ENCODE measurements at places on chromosomes 16 and 17. TPM values are rescaled to one million over a fixed set of nuclear protein-coding genes. Genes with fewer than 3 reads are reported as not detected.

Gene KRTAP4-4
- total RNA-seq = not detected

Gene PDILT
- total RNA-seq = not detected

Gene ARL16
- total RNA-seq = 18.6 TPM

Gene SMTNL2
- not detected for total RNA-seq

Gene NEK8
- total RNA-seq = 10.1 TPM

Gene TBC1D3H
- total RNA-seq = not detected

- no peaks in the 10 kb centered on the region for H3K36me3 ChIP-seq
- no peaks in the 10 kb centered on the region for H3K4me1 ChIP-seq
- DNase-seq = no peak
- H3K4me3 ChIP-seq = no peak overlapping the region
Measured at GRCh38 chr17:20289984-20290383, 177.4 kb downstream of the LGALS9B start.

DNA sequence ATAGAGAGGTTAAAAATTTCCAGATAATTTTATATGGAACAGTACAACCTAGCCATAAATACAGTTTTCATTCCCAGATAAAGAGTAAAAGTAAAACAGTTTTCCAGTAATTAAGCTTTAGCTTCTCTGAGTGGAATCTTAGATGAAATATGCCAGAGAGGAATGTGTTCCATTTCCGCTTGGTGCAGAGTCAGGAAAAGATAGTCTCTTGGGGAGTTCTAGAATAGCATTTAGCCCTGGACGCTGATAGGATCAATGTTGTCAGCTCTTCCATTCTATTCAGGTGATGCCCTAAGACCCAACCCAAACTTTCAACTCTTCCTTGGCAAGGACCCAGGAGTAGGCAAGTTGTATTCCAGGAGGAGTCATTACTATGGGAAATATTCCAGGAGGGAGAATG, 30.9 kb upstream of the ABCA3 start:
- H3K4me3 ChIP-seq = no peak overlapping the region
- no peaks in the 10 kb centered on the region for H3K36me3 ChIP-seq

DNA sequence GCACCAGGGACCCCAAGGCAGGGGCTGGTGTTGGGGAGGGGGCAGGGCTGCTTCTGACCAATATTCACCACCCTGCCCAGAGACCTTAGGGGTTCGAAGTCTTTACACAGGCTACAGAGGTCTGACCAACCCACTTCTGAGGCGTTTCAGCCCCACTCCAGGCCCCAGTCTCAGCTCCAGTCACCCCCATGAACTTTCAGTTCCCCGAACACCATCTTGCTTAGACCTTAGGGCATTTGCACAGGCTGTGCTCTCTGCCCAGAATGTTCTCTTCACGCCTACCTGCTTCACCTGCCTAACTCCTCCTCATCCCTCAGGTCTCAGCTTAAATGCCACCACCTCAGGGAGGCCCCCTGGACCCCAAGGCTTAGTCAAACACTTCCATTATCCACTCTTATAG, 25.8 kb upstream of the CPNE2 start:
- no peaks in the 10 kb centered on the region for H3K27me3 ChIP-seq
- no peak overlapping the region for H3K27ac ChIP-seq
- no peak overlapping the region for H3K4me3 ChIP-seq
- peaks cover 17% of the 10 kb centered on the region for H3K4me1 ChIP-seq
- DNase-seq = no peak

DNA sequence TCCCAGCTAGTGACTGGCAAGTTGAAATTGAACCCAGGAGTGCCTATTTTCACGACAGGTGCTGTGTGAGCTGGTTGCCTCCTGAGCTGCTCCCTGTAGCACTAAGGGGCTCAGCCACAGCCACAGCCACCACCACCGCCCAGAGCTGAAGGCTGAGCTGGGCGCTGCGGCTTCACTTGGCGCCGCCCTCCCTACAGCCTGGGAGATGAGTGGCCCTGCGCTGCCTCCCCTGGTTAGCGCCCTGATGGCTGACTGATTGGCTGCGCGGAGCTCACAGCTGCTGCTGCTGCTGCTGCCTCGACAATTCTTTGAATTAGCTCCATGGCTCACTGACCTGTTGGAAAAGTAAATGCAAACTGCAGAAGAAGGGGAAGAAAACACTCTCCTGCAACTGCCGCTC, 91.8 kb upstream of the TMEM132E start:
- no peaks in the 10 kb centered on the region for H3K36me3 ChIP-seq
- no peaks in the 10 kb centered on the region for H3K27me3 ChIP-seq
- H3K4me1 ChIP-seq = no peaks in the 10 kb centered on the region
- no peak overlapping the region for H3K27ac ChIP-seq

- H3K36me3 ChIP-seq = no peaks in the 10 kb centered on the region
- no peak overlapping the region for H3K27ac ChIP-seq
- DNase-seq = no peak
Measured at GRCh38 chr16:55526441-55526840, 17.6 kb downstream of the LPCAT2 start.

DNA sequence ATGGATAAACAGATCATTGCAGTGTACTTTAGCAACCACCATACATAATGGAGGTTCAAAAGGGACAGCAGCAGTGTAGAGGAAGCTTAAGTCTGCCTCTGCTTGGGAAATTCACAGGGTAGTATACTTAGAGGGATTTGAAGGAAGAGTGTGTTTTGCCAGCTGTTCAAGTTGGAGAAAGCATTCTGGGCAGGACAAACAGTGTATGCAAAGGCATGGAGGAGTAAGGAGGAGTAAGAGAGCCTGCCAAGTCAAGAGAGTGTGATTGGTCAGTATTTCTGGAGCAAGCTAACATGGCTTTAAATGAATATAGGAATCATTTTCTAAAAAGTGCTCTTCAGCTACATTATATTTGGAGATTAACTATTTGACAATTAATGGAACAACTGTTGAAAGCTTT, 22.9 kb upstream of the PHAF1 start:
- no peaks in the 10 kb centered on the region for H3K27me3 ChIP-seq
- H3K4me3 ChIP-seq = no peak overlapping the region
- DNase-seq = no peak
- peaks cover 28% of the 10 kb centered on the region for H3K4me1 ChIP-seq

GRCh38 chr17:78652913-78653312, 75.7 kb upstream of the DNAH17 start:
- H3K27ac ChIP-seq = no peak overlapping the region
- no peaks in the 10 kb centered on the region for H3K4me1 ChIP-seq
- no peak for DNase-seq
- no peaks in the 10 kb centered on the region for H3K36me3 ChIP-seq
- no peaks in the 10 kb centered on the region for H3K27me3 ChIP-seq

DNA sequence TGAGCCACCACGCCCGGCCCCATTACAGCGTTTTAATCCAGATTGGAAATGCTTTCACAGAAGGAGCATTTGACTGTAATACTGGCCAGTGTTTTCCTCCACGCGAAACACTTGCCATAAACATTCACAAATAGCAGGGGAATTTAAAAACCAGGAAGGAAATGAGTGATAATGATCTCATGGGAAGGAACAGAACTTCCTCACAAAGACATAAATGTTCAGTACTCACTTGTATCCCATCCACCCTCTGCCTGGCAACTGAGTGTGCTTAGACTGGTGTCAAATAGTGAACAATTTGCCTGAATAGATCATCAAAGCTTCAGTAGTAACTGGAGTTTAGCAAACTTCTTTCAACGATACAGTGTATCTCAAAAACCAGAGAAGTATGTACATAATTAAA, 54.1 kb downstream of the PSMD12 start:
- H3K27me3 ChIP-seq = no peaks in the 10 kb centered on the region
- H3K4me1 ChIP-seq = peaks cover 7% of the 10 kb centered on the region
- no peaks in the 10 kb centered on the region for H3K36me3 ChIP-seq
- H3K4me3 ChIP-seq = no peak overlapping the region
- no peak for DNase-seq
- no peak overlapping the region for H3K27ac ChIP-seq

DNA sequence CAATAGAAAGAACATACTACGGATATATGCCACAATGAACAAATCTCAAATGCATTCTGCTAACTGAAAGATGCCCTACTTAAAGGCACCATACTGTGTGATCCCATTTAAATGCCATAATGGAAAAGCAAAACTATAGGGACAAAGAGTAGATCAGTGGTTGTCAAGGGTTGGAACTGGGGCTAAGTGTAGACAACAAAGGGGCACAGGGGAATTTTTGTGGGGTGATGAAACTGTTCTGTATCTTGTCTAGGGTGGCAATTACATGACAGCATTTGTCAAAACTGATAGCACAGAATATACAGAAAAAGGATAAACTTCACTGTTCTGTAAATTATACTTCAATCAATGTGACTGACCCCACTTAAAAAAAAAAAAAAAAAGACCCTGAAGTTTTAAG, 17.7 kb downstream of the GFOD2 start:
- H3K4me3 ChIP-seq = no peak overlapping the region
- H3K27ac ChIP-seq = no peak overlapping the region
- no peak for DNase-seq
- peaks cover 3% of the 10 kb centered on the region for H3K36me3 ChIP-seq
- H3K4me1 ChIP-seq = no peaks in the 10 kb centered on the region

GRCh38 chr17:48841395-48841831, 10.6 kb downstream of the CALCOCO2 start:
- DNase-seq = peak; percentile 83
- H3K4me3 ChIP-seq = peak overlapping the region; percentile 60
- peak overlapping the region; percentile 71 for H3K27ac ChIP-seq
- H3K36me3 ChIP-seq = peaks cover 1% of the 10 kb centered on the region

GRCh38 chr17:14197057-14197456, 39.6 kb downstream of the CDRT15 start:
- H3K4me3 ChIP-seq = no peak overlapping the region
- H3K27me3 ChIP-seq = no peaks in the 10 kb centered on the region
- DNase-seq = no peak
- H3K27ac ChIP-seq = no peak overlapping the region
- no peaks in the 10 kb centered on the region for H3K4me1 ChIP-seq
- no peaks in the 10 kb centered on the region for H3K36me3 ChIP-seq

GRCh38 chr16:66524601-66525164, 25.2 kb downstream of the TK2 start:
- peaks cover 57% of the 10 kb centered on the region for H3K4me1 ChIP-seq
- peak; percentile 85 for DNase-seq
- H3K27me3 ChIP-seq = no peaks in the 10 kb centered on the region
- H3K4me3 ChIP-seq = peak overlapping the region; percentile 16
- H3K27ac ChIP-seq = peak overlapping the region; percentile 78

- H3K4me1 ChIP-seq = no peaks in the 10 kb centered on the region
- no peaks in the 10 kb centered on the region for H3K27me3 ChIP-seq
- H3K4me3 ChIP-seq = no peak overlapping the region
- DNase-seq = no peak
- no peaks in the 10 kb centered on the region for H3K36me3 ChIP-seq
Measured at GRCh38 chr17:8753976-8754440, 4.3 kb downstream of the SPDYE4 start.

GRCh38 chr17:2241823-2242222, 61.8 kb downstream of the SMG6 start:
- H3K4me3 ChIP-seq = peak overlapping the region; percentile 61
- peaks cover 12% of the 10 kb centered on the region for H3K36me3 ChIP-seq
- DNase-seq = no peak
- peak overlapping the region; percentile 99 for H3K27ac ChIP-seq

GRCh38 chr17:75088465-75089417, 987 bp downstream of the SLC16A5 start:
- H3K36me3 ChIP-seq = no peaks in the 10 kb centered on the region
- no peaks in the 10 kb centered on the region for H3K27me3 ChIP-seq
- peak overlapping the region; percentile 69 for H3K4me3 ChIP-seq
- peak overlapping the region; percentile 50 for H3K27ac ChIP-seq

DNA sequence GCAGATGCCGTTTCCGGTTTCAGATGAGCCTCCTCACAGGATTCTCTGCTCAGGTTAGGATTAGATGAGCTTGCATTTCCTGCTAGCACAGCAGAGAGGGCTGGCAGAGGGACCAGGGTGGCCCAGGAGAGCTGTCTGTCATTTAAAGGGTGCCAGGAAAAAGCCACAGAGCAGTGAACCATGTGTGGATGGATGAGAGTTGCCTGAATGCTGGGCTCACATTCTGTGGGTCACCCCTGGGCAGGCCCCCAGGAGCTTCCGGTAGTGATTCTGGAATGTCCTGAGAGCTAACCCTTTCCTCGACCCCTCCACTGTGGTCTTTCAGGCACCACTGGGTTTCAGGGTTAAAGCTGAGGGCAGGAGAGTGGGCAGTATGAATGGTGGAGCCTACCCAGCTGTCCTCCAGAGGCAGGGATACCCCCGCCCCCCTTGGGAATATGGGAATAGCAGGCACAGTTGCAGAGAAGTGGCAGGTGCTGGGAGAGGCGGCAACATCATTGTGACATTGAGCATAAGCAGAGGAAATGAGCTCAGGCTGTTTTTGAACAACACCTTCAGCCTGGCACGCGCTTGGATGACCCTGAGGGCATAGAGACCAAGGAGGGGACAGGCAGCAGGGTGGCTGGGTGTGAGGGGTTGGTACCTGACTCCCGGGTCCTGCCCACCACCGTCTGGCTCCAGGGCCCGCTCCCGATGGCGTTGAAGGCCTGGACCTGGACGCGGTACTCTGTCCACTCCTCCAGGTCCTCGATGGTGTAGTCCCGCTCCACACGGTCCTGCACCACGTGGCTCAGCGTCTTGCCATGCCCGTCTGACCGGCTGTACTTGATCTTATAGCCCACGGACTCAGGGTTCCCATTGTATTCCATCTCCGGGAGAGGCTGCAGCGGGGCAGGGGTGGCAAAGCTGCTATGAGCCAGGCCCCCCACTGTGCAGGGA, 83.0 kb upstream of the CDC42EP4 start:
- no peaks in the 10 kb centered on the region for H3K36me3 ChIP-seq
- H3K4me1 ChIP-seq = no peaks in the 10 kb centered on the region
- no peak overlapping the region for H3K4me3 ChIP-seq

DNA sequence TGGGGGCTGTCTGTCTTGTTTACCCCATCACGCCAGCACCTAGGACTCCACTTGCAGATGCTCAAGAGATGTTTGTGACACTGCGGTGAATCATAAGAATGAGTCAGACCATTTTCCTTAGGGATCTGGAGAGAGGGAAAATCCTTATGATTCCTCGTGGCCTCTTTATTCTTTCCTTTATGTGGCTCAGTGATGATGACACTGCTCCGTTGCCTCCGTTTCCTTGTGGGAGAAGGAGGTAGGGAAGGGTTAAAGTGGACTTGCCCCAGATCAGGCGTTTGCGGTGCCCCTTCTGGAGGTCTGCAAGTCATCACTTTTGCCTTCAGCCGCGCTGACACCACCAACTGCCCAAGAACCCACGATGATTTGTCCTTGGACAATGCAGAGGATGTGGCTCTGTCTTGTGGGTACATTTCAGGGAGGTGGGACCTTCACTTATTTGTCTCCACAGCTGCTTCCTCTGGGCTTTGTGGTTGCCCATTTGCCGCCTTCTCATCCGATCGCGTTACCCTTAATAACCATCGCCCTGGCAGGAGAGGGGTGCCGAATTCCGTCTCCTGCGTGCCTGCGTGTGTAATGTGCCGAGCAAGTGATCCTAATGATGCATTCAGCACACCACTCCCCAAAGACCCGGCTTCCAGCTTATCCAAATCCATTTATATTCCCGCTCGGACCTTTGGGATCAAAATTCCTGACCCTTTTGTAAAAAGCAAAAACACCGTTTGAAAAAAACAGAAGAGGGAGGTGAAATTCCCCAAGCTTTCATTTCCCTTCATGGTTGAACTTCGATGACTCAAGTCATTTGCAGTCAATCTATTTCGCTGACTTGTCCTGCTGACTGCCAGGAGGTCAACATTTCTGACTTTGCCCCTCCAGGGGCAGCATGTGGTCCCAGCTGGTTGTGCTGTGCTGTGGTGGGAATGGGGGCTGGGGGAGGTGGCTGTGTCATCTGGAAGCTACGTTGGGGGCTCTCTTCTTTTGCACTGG, 87.2 kb upstream of the IRX3 start:
- H3K27me3 ChIP-seq = no peaks in the 10 kb centered on the region
- no peak overlapping the region for H3K4me3 ChIP-seq
- no peaks in the 10 kb centered on the region for H3K4me1 ChIP-seq
